ENCODE measurements at places on chromosomes 3 and 15.

DNA sequence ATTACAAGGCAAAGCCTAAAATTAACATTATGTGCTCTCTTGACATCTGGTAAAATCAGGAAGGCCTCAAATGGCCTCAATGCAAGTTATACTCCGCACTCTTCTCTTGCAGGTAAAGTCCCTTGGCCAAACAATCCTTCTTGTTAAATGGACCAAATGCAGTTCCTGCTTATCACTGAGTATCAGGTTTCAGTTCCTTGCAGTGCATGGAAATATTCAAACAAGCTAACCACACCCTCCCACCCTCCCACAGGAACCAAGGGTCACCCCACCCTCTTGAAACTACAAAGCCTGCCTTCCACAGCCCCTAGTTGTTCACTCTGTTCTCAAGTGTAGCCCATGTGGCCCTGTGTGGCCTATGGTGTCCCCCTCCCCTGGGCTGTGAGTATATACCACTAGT is 171.9 kb upstream of the CADPS start:
- no peak for DNase-seq

DNA sequence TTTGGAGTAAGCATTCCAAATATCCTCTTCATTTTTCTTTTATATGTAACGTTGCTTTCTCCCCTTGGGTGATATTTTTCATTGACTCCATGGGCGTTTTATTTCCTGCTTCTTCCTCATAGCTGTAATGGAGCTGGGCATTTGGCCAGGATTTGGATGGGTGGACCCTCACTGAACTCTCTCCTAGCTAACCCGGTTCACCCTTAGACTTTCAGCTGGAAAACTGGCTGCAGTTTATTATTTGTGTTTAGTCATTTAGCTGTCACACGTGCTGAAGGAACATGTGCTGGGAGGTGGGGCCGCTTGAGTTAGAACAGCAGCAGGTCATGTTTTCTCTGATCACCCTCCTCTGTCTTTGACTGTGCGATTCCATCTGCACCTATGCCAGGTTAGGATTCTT is 407.6 kb downstream of the ZIC1 start:
- no peak for DNase-seq

- no peak for DNase-seq
These were observed 131.0 kb downstream of the PDZRN3 start for GRCh38 chr3:73493543-73494308.

DNA sequence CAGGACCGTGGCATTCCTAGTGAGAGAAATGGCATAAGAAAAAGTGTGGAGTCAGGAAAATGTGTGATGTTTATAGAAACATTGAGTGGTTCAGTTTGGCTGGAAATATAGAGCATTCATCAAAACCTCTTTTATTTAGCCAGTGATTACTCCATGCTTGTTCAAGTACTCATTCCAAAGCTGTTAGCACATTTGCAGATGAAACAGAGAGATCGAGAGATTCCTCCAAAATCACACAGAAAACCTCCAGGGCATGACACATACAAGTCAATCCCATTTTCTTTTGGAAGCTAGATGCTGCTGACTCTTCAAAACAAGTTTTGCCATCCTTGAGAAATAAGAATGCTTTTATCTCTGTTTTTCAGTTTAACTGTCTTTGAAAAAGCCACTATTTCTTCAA is 11.5 kb upstream of the MB21D2 start:
- DNase-seq: no peak

DNA sequence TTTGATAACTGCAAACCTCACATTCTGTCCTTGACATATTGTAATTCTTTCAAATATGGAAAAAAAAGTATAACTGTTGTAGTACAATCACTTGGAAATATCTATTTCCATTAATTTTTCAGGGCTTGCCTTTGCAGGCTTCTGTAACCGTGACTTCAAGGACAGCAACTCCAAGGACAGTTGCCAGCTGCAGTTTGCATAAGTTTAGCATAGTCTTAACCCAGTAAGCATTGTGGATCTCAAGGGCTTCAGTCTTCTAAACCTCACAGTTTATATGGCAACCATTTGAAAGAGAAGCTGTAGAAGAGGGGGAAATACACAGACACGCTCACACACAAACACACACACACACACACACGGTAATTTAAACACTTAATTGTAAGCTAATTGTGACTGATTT is 112.8 kb upstream of the GPR149 start:
- no peak for DNase-seq

- DNase-seq: no peak
These were observed 37.6 kb upstream of the ZNF710 start for GRCh38 chr15:89963301-89964231.

GRCh38 chr15:99315636-99316035 is 64.4 kb downstream of the LRRC28 start:
- DNase-seq: no peak

All from CD4-positive, alpha-beta T cell treated with Interleukin-17A for 1 hour (primary cell).